HFFc6 (cell line): ENCODE measurements at places on chromosomes 7 and 10.

DNA sequence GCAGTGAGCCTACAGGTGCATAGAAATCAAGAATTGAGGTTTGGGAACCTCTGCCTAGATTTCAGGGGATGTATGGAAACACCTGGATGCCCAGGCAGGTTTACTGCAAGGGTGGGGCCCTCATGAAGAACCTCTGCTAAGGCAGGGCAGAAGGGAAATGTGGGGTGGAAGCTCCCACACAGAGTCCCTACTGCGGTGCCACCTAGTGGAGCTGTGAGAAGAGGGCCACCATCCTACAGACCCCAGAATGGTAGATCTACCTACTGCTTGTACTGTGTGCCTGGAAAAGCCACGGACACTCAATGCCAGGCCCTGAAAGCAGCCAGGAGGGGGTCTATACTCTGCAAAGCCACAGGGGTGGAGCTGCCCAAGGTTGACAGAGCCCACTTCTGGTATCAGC, 533.5 kb downstream of the GPAM start:
- no peak for DNase-seq

DNA sequence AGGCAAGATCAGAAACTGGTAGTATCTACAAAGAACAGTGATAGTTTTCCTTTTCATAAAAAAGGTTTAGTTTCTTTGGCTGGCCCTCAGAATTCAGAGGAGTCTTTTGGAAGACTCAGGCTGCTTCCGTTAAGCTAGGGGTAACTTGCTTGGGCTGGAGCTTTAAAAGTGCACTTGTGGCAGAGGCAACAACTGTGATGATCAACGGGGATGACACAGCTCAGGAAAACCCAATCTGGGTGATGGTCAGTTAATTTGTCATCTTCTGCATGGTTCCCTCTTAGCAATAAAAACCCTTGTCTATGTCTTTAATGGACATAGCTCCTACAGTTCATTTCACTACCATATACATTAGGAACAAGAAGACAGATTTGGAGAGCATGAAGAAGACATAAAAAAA, 46.7 kb downstream of the SGMS1 start:
- no peak for DNase-seq

GRCh38 chr10:88525371-88526069, 57.6 kb downstream of the RNLS start:
- DNase-seq: peak; percentile 57

DNA sequence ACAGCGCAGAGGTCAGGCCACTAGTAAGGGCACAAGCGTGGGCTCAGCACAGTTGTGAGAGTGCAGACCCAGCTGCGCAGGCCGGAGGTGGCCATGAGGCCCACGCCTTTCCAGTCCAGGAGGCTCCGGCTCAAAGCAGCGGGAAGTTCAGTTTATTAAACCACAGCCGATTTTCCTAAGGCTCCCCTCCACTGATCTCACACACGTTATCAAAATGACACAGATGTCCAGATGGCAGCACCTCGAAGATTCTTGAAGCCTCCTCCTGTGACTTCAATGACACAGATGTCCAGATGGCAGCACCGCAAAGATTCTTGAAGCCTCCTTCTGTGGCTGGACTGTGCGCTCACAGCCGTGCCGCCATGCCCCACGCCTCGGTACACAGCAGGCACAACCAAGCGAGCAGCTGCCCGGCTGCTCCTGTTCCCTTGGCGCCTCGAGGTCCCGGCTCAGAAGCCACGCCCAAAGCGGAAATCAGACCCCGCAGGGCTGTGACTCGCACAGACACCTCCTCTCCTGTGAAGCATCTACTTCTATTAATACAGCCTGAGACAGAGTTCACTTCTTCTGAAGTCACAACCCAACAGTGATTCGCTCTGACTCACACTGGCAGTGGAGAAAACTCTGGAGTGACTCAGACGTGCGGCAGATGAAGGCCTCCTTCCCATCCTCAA, 122.7 kb downstream of the MAD1L1 start:
- DNase-seq: peak; percentile 95

DNA sequence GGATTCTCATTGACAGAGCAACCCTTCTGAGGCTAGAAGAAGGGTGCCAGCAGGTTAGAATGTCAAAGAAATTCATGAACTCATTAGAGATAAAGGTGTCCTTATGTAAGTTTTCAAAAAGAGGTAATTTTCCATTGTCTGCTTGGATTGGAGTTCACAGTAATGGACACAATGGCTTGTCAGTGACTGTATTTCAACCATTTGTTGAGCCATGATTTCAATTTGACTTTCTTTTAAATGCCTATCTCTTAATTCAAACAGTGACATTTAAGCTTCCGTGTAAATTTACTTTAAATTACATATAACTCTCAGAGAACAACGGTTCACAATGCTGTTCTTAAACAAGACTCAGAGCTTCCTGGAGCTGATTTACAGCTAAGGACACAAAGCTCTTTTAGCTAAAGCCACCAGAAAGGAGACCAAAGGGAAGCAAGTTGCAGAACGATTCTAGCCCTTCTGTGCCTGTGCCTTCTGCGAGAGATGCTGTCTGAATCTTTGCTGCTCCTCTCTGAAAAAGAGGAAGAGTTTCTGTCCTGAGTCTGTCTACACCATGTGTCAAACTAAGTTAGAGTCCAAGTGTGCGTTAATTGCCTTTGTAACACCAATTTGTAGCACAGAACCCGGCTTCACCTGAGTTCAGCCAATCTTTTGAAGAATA, 42.2 kb upstream of the PFKP start:
- DNase-seq: no peak

DNA sequence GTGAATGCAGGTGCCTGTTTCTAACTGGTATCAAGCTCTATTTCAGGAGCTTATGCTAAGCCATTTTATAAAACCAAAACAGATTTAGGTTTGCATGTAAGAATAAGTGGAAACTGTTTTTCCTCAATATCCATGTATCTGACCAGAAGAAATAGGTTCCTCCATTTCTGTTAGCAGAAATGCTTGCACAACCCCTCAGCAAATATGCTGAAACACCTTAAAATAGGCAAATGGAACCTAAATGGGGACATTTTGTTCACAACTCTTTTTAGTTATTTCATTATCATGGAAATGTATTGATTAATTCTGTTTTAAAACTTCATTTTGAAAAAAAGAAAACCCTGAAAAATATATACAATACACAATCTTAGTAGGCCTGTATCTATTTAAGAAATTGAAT, 8.9 kb upstream of the EEPD1 start:
- DNase-seq: no peak

DNA sequence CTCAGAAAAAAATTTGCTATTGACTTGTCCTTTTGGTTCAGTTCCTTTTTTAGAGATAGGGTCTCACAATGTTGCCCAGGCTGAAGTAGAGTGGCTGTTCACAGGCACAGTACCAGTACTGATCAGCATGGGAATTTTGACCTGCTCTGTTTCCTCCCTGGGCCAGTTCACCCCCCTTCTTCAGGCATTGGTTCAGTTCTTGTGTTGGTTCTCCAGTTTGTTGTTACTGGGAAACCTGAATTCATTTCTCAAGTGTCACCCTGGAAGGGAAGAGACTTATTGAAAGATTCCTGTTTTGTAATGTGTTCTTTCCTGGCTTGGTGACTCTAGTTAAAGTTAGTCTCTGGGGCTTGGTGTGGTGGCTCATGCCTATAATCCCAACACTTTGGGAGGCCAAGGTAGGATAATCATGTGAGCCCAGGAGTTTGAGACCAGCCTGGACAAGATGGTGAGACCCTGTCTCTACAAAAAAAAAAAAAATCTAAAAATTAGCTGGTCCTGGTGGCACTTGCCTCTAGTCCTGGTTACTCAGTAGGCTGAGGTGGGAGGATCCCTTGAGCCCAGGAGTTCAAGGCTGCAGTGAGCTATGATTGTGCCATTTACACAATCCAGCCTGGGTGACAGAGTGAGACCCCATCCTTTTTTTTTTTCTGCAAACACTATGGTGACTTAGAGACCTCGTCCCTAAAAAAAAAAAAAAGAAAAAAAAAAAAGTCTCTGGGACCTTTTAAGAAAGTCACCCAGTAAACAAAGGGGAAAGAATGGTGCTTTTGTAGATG, 52.7 kb downstream of the CNNM2 start:
- peak; percentile 20 for DNase-seq

DNA sequence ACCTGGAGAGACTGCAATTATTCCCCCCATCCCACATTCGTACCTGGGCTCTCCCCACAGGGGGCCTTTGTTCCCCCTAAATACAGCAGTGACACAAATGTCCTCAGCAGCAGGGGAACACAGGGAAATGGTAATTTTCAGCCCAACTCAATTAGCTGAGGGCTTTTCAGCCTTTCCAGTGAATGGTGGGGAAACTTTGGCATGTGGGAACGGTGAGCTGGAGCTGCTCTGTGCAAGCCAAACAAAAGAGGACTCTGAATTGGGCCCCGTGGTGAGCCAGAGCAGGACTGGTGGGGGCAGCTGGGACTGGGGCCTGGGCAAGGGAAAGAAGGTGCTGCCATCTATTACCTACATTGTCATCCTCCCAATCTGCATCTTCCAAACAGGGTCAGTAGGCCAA, 51.0 kb downstream of the FBXW4 start:
- no peak for DNase-seq

GRCh38 chr7:91137153-91137787, 127.0 kb upstream of the FZD1 start:
- no peak for DNase-seq

DNA sequence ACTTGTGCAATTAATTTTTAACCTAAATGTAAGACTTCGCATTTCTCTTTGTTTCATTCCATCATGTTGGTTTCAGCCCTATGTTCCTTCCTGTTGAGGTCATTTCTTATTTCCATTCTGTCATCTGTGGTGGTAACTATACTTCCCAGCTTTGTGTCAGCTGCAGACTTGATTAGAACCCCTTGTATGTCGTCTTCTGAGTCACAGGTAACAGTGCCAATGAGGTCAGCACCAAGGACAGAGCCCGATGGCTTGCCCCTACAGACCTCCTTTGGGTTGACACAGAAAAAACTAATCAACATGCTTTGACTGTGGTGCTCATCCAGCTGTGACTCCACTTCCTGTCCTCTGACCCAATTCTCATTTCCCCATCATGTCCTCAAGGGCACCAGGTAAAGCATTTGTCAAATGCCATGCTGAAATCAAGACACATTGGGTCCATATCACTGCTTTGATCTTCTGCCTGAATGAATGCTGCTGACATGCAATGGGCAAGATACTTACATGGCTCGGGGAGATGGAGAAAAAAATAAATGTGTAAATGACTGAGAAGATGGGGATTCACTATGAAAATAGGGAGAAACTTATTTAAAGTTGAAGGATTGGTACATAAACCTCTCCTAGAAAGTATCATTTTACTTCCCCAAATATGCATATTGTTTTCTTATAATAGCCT, 25.6 kb upstream of the CRTAC1 start:
- no peak for DNase-seq

DNA sequence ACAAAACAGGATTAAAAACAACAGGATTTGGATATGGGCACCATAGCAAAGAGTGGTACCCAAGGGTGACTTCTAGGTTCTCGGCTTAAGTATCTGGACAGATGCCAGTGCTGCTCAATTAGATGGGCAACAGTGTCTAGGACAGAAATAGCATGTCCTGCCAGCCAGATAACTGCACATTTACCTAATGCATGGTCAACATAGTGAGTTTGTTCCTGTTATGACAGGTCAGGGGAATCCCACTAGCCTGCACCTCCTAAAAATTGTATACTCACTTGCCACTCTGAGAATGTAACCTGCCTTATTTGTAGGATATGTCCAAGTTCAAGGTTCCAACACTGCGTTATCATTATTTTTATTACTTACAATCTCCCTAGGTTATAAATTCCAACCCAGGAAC, 471.7 kb downstream of the GRM8 start:
- no peak for DNase-seq

- peak; percentile 34 for DNase-seq
These were observed 14.4 kb upstream of the AHCYL2 start for GRCh38 chr7:129210256-129210988.

DNA sequence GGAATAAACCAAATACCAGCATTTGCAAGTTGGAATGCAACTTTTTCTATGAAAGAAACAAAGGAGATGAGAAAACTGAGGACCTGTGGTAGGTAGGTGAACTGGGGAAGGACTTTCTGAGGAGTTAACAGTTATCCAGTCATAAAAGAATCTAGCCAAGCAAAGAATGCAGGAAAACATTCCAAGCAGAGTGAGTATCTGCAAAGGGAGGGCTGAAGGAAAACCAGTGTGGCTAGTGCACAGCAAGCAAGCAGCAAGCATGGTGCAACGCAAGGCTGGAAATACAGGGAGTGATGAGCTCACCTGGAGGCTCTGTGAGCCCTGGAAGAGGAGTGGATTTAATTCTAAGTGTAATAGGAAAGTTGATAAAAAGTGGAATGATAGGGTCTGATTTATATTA, 44.0 kb downstream of the RTKN2 start:
- peak; percentile 59 for DNase-seq

GRCh38 chr7:20381406-20382034, 50.8 kb downstream of the ITGB8 start:
- DNase-seq: no peak

DNA sequence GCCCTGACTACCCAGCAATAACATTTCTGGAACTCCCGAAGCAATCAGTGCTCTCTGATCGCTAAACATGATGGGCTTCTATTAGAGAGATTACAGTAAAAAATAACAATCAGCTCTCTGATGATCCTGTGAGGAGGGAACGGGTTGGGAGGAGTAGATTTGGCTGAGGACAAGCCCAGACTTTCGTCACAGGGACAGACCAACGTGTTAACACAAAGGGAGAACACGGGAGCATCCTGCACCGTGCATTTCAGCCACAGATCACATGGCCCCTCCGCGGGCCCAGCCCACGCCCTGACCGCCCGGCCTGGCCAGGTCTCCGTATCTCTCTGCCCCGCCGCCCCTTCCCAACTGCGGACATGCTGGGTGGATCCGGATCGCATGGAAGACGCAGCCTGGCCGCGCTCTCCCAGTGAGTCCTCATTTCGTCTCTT, 95.0 kb upstream of the AGBL3 start:
- DNase-seq: peak; percentile 84

DNA sequence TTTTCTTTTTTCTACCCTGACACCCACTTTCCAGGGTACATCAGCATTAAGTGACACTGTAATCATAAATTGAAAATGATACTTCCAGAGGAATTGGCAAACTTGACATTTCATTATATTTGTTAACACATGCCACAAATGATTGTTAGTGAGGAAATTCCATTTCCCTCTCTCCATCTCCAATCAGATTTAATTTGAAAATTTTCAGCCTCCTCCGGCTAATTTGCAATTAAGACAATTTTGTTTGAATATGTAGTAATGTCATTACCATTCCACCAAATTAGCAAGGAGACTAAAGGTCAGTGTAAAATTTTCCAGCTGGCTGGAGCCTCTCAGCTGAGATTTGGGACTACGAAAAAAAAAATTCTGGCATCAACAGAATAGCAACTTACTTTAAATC, 242.7 kb downstream of the FOXP2 start:
- DNase-seq: no peak

GRCh38 chr7:155003376-155004214, 671 bp upstream of the PAXIP1 start:
- peak; percentile 46 for DNase-seq
